ENCODE measurements at places on chromosomes 3 and 15. TPM values are rescaled to one million over a fixed set of nuclear protein-coding genes. Genes with fewer than 3 reads are reported as not detected.

GRCh38 chr15:31799715-31800321 lies 230.5 kb upstream of the CHRNA7 start:
- DNase-seq, result no peak

The CISH gene
- 10.6 TPM for total RNA-seq

GRCh38 chr3:50226888-50227389 lies 9.1 kb upstream of the GNAI2 start:
- no peak for DNase-seq

GRCh38 chr3:21013566-21013965 lies 737.4 kb downstream of the ZNF385D start:
- DNase-seq, result no peak

DNA sequence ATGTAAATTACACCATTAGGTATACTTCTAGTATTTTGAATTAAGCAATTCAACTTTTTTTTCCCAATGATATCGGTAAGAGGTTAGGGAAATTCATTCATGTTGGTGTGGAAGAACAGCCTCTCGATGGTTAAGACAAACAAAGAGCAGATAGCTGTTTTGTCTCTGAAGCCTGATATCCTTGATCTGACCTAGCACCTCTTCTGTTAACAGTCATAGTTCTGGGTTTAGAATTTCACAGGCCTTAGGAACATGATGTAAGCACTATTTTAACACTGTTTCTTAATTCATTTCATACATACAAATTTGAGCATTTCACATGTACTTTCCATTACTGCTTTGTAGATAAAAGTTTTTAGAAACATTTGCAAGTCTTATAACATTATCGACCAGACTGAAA lies 367.5 kb upstream of the ZNF385D start:
- DNase-seq, result no peak

DNA sequence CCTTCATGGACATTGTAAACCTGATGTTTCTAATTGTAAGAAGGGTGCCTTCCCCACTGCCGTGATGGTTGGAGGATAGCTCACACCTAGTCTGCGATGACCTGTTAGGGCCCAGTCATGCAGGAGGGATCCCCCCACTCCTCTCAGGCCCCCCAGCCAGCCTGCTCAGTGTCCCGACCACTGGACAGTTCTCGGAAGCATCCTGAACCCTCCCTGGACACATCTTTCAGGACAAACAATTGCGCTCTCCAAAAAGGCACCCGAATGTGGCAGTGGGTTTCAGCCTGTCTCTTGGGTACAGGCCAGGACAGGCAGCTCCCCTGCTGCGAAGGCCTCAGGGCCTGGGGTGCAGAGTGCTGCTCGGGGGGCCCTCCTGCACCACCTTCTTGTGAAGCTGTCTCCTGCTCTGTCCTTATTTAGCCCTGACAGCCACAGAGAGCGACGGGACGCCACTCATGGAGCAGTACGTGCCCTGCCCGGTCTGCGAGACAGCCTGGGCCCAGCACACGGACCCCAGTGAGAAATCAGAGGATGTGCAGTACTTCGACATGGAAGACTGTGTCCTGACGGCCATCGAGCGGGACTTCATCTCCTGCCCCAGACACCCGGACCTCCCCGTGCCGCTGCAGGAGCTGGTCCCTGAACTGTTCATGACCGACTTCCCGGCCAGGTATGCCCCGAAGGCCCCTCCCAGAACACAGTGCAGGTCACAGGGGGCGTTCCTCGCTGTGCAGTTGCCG lies 132.3 kb downstream of the LRRK1 start:
- DNase-seq, result peak; percentile 38

The ABI3BP gene
- total RNA-seq, result 369 TPM

The MRPL46 gene
- 17.6 TPM for total RNA-seq

The SLC27A2 gene
- 0.36 TPM for total RNA-seq

The ACOX2 gene
- 31.0 TPM for total RNA-seq

The GMNC gene
- not detected for total RNA-seq

DNA sequence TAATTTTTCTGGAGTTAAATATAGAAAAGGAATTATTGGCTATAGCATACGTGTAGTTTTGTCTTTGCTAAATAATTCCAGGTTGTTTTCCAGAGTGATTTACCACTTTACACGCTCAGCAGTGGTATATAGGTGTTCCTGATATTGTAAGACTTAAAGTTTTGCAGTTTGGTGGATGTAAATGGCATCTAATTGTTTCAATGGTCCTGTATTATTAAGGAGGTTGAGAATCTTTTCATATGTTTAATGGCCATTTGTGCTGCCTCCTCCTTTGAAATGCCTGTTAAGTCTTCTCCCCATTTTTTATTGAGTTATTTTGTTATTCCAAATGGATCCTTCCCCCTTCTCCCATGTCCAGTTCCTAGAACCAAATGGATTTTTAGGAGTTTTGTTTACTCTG lies 26.4 kb upstream of the P4HTM start:
- DNase-seq, result no peak

The IGSF11 gene
- total RNA-seq, result 19.8 TPM

DNA sequence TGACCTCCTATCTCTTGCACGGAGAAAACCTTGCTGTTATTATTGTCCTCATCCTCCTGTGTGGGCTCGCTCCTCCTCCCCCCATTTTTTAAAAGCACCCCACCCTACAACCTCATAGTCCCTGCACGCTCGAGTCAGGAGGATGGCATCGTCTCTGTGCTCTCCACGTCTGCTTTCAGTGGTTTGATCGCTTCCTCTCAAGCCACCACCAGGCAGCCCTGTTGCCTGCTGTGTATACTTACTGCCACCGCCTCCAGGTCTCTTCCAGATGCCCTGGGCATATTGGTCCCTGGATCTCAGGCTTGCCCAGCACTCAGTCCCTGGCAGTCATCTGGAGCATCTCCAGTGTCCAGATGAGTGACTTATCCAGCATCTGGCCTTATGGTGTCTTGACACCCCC lies 42.1 kb upstream of the GCNT3 start:
- no peak for DNase-seq

DNA sequence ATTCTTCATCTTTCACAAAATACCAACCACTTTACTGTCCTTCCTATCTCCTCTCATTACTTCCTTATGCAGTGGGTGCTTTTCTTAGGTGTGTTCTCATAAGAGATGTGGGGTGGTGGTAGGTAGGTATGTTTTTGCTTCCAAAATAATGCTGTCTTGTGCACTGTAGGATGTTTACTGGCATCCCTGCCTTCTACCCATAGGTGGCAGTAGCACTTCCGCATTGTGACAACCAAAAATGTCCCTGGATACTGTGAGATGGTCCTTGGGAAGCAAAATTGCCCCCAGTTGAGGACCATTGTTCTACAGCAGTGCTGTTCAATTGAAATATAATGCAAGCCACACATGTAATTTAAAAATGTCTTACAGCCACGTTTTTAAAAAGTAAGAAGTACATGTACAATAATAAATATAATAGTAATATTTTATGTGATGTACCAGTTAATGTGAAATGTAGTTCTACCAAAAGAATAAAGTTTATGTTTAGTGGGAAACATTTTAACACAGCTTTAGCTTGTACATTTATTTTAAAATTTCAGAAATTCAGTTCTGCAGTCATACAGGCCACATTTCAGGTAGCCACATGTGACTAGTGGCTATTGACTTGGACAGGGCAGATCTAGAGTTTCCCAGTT lies 75.2 kb downstream of the NEO1 start:
- no peak for DNase-seq

The FRG2C gene
- not detected for total RNA-seq

DNA sequence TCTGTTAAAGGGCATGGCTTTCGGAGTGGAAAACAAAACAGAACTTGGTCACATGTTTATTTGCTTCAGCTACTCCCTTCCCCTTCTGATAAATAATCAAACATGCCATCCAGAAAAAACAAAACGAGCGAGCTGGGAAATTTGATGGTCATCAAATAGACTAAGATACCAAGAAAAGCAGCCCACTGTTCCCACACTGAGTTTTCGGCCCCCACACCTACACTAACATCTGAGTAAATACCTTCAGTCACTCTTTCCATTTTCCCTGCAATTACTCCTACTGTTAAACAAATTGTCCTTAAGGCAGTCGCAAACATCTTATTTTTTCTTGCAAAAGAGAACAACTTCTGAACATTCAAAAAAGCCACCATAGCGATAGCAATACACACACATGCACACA lies 454.6 kb downstream of the FOXP1 start:
- no peak for DNase-seq

DNA sequence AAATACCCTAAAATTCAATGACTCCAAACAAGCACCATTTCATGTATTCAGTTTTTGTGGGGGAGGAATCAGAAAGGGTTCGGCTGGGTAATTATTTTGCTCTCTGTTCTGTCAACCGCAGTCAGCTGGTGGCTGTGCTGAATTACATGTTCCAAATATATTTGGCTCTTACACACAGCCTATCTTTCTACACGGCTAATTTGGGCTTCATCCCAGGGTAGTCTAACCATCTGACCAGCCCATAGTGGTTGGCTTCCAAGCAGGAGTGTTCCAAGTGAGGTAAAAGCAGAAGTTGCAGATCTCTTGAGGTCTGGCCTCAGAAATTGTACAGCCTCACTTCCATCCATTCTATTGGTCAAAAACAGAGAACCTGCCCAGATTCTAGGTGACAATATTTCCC lies 760.8 kb upstream of the SEMA6D start:
- DNase-seq, result no peak

GRCh38 chr3:160245261-160245800 lies 20.1 kb downstream of the C3orf80 start:
- DNase-seq, result no peak

The NR2E3 gene
- total RNA-seq, result not detected

The MESP2 gene
- total RNA-seq, result 0.45 TPM

DNA sequence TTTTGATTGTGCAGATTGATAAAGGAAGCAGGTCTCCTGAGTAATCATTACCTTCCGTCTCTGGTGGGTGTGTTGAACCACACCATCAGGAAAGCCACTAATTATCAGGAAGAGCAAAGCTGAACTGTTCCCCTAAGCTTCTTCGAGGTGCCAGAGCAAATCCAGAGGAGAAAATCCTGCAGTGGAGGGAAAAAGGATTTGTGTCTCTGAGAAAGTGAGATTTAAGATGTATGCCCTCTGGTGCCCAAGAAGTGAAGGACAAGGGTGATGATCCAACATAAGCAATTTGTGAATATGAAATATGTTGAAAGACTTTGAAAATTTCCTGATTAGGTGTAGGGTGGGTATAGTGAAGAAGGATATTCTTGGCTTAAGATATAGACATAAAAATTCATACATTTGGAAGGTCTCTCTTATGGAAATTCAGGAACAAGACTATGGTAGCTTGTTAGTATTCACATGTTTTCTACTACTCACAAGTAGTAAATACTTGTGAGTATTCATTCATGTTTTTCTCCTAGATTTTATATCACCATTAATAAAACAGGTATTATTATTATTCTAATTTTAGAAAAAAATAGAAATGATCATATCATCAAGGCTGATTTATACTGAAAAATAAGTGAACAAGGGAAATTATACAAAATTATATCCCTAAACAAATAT lies 34.8 kb downstream of the COMMD2 start:
- peak; percentile 72 for DNase-seq

GRCh38 chr3:49880581-49881315 lies 11.0 kb upstream of the CAMKV start:
- no peak for DNase-seq

The HCLS1 gene
- total RNA-seq, result 45.4 TPM

GRCh38 chr3:105691053-105691452 lies 177.8 kb downstream of the CBLB start:
- no peak for DNase-seq

The SGO1 gene
- total RNA-seq, result 0.31 TPM

The GNAT1 gene
- not detected for total RNA-seq

GRCh38 chr3:137224464-137224863 lies 266.7 kb downstream of the IL20RB start:
- DNase-seq, result no peak

DNA sequence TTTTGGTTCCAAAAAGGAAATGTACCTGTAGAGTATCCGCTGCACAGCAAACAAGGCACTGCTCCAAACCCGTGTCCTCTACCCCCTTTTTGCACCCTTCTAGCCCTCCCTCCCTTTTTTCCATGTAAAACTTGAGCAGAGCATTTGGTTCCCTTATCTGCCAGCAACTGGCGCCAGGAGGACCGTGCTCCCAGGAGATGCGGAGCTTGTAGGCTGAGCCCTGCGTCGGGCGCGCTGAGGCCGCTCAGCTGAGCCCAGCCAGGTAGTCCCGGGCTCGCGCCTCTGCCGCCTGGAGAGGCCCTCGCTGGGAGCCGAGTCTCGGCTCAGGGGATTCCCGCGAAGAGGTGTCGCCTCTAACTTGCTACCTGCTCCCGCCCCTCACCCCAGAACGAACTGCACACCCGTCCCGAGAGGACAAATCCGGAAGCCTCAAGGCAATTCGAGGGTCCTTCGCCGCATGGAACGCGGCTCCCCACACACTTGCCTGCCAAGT lies 575 bp downstream of the TRPM7 start:
- peak; percentile 72 for DNase-seq

The SHC4 gene
- 74.2 TPM for total RNA-seq
